CD4-positive, alpha-beta T cell treated with Interleukin-4 for 4 hours (primary cell): ENCODE measurements at places on chromosomes 12 and 14.

DNA sequence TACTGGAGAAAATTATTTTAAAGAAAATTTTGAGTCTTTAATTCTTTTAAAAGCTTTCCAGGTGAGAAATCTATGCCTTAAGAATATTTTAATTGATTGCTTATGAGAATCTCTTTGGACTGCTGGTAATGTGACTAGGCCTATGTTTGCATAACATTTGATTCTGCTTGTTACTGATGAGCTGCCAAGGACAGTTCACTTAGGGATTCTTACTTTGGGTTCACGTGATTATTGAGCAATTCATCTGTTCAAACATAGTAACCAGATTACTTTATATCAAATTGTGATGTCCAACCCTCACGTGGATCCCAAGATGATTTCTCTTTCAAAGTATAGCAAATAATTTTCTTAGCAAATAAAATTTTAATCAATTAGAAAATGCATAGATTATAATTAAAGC, 27.4 kb upstream of the ABCD2 start:
- no peak for DNase-seq

GRCh38 chr14:74616996-74617700, 5.1 kb upstream of the LTBP2 start:
- no peak for DNase-seq

- peak; percentile 54 for DNase-seq
Observed at GRCh38 chr14:90518941-90519256, 122.1 kb downstream of the CALM1 start.

GRCh38 chr14:95465936-95466335, 50.5 kb downstream of the SYNE3 start:
- no peak for DNase-seq

DNA sequence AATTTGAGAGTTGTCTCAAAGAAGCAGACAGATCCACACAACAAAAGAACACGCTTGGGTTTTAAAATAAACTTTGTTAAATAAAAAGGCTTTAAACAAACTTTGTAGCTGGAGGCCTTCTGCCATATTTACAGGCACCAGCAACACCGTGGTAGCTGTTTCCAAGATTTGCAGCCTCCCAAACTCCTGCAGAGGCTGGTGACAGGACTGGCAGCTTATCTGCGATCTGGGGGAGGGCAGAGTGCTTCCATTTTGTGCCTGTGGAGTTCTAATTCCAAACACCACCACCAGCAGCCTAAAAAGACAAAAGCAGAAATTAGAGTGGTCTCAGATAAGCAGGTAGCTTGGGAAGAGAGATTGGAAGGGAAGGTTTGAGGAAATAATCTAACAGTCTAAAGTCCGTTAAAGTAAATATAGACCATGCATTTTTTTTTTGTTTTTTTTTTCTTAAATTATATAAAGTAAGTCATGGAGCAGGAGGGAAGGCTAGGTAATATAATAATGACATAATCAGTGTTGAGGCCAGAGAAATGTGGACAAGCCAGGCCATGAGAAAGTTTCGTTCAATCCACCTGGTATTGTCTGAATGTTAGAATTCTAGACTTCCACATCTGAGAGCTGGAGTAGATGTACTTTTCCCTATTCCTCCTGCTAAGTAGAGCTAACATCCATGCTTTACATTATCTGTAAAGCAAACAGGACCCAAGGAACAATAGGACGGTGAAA, 69.6 kb upstream of the TMEM132D start:
- no peak for DNase-seq

- no peak for DNase-seq
Observed at GRCh38 chr14:90293766-90294730, 37.7 kb downstream of the NRDE2 start.

- no peak for DNase-seq
Observed at GRCh38 chr14:59739794-59740193, 130.8 kb downstream of the RTN1 start.

- DNase-seq, result no peak
Observed at GRCh38 chr14:55136885-55137786, 8.1 kb downstream of the LGALS3 start.

DNA sequence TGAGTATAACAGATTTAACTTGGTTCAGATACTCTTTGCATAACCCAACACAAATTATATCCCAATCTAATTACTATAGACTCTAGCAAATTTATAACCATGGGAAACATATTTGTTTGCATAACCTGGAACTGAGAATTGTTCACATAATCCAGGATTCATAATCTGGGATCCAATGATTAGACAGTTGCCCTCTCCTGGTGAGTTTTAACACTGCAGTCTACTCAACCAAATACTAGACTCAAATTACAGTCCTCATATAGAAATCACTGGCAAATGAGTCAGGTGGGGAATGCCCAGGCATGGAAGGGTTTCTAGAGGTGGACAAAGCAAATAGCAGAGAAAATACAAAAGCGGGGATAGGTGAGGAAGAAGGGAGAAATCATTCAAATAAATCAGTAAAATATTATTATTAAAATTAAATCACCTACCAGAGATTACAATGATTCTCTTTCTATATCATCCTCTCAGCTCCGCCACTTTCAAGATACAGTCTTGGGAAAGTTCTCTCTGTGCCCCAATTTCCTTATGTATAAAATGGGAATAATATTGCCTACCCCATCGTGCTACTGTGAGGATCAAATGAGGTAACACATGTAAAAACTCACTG, 9.4 kb downstream of the GCH1 start:
- peak; percentile 61 for DNase-seq

DNA sequence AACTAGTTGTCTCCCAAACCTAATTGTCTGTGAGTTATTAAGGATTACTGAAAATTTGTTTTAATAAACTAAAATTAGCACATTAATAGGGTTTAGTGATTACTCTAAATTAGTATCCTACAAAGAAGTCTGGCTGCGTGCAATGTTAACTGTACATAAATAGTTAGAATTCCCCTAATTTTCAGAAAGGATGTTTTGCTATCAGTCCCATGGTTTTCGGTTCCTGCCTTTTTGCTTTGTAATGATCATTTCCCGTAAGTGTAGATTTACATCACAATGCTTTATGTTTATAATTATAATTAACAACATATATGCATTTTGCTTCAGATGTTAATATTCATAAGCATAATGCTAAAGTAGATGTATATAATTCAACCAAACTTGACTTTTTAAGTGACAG, 19.8 kb upstream of the LYZ start:
- no peak for DNase-seq

GRCh38 chr14:67166450-67166853, 22.8 kb upstream of the GARIN2 start:
- peak; percentile 33 for DNase-seq

DNA sequence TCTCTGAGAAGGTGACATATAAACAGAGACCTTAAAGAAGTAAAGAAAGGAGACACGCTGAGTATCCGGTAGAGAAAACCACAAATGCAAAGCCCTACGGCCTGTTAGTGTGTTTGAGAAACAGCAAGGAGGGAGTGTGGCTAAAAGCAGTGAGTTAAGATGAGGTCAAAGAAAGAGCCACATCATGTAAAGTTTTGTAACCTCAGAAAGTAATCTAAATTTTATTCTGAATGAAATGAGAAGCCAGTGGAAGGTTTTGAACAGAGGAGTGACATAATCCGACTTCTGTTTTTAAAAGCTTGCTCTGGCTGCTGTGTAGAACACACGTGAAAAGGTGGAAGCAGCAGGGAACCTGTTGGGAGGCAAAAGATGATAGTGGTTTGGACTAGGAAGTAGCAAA, 32.6 kb downstream of the PPP2R5E start:
- peak; percentile 41 for DNase-seq

- no peak for DNase-seq
Observed at GRCh38 chr12:100752841-100753240, 41.7 kb upstream of the ANO4 start.

- no peak for DNase-seq
Observed at GRCh38 chr12:102910792-102911191, 6.3 kb downstream of the PAH start.

DNA sequence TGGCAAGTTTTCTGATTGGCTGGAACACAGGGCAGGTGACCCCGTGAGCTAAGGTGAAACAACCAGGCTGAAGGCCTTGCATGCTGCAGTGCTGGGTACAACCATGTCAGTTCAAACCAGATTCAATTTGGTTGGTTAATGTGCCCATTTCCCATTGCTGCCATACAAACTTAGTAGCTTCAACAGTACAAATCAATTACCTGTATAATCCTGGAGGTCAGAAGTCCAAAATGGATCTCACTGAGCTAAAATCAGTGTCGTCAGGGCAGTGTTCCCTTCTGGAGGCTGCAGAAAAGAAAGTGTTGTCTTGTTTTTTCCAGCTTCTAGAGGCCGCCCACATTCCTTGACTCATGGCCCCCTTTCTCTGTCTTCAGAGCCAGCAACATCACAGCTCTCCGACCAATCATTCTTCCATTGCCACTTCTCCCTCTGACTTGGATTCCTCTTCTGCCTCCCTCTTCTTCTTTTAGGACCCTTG, 221.7 kb downstream of the ZFP36L1 start:
- no peak for DNase-seq

GRCh38 chr12:111102102-111102739, 181.8 kb upstream of the MYL2 start:
- no peak for DNase-seq

- no peak for DNase-seq
Observed at GRCh38 chr12:16352481-16352880, 5.0 kb downstream of the MGST1 start.

DNA sequence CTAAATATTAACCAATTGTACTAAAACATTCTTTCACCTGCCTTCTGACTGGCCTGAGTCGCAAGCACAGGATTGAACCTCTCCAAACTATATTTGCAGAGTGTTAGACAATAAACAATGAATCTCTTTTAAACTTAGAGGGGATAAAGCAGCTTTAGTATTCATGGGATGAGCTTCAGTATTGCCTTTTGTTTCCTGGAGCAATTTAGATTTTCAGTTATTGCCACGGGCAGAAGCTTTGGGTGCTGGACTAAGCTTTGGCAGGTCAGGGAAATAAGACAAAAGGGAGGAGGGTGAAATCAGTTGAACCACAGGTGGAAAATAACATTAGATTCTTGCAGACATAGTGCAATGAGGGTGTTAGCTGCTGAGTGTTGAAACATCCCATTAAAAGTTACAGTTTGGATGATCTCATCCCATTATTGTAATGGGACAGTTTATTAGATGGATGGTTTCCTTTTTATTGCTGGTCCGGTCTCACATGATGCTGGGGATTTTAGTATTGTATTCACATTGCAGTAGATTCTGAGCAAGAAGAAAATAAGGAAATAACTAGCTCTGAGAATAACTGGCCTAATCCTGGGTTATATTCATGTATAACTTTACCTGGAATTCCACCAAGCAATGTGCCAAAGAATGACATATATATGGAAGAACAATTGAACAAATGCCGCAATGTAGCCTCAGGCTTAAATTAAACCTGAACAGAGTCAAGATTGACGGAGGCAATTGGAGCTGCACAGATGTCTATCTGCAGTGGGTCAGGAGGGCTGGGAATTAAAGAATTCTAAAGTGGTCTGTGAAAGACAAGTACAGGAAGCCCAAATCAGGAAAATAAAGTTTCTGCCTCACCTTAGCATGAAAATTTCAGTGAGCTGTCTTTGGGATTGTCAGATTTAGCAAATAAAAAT, 1092.8 kb upstream of the SEL1L start:
- no peak for DNase-seq

DNA sequence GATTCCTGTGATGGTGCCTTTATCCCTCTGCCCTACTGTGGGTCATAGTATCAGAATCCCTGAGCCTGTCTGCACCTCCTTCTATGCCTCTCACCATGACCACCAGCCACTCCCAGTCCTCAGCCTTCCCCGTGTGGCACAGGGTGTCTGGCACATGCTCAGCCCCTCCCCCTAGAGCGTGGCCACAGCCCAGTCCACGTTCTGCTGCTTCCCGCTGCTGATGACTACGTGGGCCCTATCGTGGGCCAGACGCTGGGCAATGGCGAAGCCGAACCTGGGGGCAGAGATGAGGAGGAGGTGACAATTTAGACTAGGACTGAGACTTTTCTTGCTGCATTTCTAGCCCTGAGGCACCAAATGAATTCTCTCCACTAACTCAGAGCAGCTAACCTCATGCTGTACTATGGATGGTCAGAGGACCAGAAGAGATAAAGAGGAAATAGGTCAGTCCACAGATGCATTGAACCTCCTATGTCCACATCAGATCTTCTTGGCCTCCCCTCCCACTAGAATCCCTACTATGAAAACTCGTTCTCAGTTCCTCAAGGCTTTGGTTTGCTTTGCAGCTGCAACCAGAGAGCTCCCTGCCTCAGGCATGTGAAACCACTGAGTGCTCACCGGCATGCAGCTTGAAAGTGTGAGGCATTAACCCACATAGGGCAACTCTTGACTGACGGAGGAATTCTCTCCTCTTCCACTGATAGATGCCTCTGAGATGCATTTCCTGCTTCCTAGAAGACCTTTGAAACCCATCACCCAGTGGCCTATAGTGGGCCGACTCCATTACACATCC, 126.3 kb upstream of the DHRS4 start:
- no peak for DNase-seq

GRCh38 chr12:49974677-49975317, 2.0 kb downstream of the AQP6 start:
- DNase-seq, result no peak

DNA sequence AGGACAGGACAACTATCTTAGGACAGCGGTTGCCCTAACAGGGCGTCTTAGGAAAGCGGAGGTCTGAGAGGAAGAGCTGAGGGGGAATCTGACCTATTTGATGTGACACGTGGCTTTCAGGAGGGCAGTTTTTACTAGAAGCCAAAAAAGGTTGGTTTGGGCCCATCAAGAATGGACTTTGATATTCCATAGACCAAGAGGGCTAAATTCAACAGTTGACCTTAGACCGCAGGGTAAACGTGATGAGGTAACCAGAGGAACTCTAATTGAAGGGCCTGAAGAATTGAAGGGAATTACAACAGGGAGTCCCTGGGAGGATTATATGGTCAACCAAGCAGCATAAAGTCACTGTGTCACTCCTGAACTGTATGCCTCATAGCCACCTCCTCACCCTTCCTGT, 11.5 kb downstream of the C1S start:
- no peak for DNase-seq

- DNase-seq, result no peak
Observed at GRCh38 chr14:75928690-75929181, 53.1 kb downstream of the TGFB3 start.

DNA sequence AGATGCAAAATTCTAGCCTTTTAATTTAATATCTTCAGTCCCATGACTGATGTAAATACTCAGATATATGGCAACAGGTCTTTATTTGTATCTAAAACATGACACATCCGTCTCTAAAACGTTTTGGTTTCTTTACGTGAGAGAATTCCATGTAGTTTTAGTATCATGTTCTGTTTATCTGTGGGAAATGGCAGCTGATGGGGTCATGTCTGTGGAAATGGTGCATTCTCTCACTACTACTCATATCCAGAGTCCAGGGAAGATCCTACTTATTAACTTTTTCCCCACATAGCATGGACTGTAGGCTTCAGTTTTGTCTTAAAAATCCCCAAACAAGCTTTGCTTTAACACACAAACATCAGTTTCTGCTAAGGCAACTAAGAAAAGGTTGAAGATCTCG, 53.8 kb downstream of the SPTLC2 start:
- no peak for DNase-seq

- DNase-seq, result no peak
Observed at GRCh38 chr12:92566448-92567019, 136.3 kb upstream of the PLEKHG7 start.

GRCh38 chr14:92939699-92940098, 16.7 kb downstream of the CHGA start:
- no peak for DNase-seq

- DNase-seq, result no peak
Observed at GRCh38 chr14:29007990-29008389, 241.4 kb downstream of the FOXG1 start.
